ENCODE measurements at places on chromosomes 7 and 10.

- peak; percentile 33 for DNase-seq
Observed at GRCh38 chr10:84542522-84543490, 214.4 kb downstream of the CCSER2 start.

DNA sequence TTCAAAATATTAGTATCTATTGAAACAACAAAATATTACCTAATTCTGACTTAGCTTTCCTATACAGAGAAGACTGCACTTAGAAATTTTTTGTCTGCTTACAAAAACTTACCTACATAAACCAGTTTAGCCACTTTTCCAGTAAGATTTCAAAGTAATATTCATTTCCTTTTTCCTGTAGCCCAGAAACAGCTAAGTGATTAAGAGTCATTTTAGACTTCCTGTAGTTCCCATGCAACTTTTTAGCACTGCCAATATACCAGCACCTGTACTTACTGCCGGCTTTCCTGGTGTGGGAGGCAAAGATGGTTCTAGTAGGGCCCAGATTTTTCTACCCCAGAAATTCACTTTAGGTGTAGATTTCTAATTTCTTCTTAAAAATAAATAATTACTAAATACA is 21.8 kb downstream of the NT5C2 start:
- DNase-seq = no peak

DNA sequence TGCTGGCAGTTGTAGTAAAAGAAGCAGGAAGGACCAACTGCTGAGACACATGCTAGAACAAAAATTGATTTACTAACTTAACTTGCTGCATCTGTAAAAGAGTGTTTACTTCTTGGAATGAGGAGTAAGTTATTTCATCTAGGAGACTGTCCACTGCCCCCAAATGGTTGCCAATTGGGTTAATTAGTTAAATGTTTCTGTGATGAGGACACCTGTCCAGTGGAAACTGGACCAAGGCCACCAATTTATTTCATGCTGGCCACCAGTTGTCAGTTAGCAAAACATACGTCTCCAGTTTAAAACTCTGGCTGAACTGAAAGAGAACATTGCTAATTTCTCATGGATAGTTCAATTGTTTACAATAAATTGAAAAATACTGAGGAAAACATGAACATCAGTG is 191.7 kb downstream of the PPP1R9A start:
- DNase-seq = no peak

DNA sequence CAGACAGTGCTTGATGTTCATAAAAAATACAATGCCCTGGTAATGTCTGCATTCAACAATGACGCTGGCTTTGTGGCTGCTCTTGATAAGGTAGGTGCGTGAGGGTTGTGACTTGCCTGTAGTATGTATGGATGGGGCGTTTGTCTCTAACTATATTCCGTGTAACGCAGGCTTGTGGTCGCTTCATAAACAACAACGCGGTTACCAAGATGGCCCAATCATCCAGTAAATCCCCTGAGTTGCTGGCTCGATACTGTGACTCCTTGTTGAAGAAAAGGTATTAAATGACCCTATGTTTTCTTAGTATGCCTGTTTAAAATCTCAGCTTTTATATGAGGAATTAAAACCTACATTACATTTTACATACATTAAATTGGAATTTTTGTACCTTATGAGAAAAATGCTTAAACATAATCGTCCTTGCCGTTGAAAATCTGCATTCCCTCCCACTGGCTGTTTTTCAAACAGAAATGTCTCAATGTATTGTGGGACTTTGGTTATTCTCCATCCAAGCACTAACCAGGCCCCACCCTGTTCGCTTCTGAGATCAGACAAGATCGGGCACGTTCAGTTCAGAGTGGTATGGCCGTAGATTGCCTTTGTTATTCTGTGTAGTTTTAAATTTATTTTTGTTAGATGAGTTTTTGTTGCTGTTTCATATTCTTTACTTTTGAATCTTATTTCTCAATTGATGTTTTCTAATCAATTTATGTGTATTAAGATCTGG is 85.3 kb downstream of the CUL1 start:
- no peak for DNase-seq

- DNase-seq = no peak
Observed at GRCh38 chr10:85641479-85642009, 725.1 kb downstream of the GRID1 start.

DNA sequence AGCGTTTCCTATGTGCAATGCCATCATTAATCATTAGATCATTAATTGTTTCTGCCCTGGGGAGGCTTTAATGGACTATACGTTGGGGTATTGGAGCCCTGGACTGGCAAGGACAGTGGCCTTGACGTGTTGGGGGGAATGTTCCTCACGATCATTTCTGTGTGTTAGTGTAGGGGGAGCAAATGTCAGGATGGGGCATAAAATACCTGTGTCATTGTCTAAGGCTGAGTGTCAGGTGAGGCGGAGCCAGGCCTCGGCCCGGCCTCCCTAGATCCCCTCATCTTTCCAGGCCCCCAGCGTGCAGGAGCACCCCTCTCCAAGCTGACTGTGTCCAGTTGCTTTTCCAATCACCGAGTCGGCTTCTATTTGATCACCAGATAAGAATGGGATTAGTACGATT is 346.4 kb upstream of the SHH start:
- no peak for DNase-seq

GRCh38 chr10:59087486-59087885 is 89.0 kb upstream of the PHYHIPL start:
- DNase-seq = no peak

DNA sequence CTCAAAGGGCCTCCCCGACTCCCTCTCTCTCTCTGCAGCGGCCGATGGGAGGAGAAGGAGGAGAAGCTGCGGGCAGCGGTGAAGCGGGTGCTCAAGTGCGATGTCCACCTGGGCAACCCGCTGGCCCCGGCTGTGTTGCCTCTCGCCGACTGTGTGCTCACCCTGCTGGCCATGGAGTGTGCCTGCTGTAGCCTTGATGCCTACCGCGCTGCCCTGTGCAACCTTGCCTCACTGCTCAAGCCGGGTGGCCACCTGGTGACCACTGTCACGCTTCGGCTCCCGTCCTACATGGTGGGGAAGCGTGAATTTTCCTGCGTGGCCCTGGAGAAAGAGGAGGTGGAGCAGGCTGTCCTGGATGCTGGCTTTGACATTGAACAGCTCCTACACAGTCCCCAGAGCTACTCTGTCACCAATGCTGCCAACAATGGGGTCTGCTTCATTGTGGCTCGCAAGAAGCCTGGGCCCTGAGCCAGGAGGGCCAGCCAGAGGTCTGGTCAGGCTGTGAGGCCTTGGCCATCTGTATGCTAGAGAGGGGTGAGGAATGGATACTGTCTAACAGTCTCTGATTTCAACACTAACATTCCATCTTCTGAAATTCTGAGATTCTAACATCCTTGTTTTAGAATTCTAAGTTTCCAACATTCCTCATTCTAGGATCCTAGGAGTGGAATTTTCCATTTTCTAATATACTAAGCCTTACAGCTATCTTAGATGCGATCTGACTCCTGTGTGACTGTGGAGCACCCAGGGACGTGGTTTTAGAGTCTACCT is 3.6 kb downstream of the INMT start:
- no peak for DNase-seq

DNA sequence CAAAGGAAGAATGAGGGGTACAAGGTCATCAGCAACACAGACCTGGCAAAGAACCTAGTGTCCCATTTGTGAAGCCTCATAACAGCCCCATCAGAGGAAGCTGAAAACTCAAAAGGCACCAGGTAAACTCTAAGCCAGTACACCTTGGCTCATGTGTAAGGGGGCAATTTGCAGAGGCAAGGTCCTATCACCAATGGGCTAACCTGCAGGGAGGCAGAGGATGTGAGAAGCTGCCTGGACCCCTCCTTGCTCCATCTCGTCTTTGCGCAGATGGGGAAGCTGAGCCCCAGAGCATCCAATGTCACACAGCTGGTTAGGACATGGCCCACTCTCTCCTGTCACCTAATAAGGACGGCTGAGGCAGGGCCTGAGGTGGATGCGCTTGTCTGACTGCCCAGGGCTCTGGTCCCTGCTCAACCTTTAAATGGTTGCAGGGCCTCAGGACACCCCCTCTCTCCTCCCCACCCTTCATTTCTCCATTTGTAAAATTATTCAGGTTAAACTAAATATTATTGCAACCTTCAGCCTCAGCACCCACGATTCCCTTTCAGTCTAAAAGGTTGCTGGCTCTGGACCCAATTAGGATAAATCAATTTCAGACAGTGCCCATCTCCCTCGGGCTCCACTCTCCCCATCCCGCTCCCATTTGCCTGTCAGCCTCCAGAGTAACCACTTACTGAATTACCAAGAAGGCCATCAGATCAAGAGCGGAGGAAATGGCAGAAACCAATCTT is 135.3 kb downstream of the OAT start:
- no peak for DNase-seq

GRCh38 chr10:44828508-44829142 is 82.5 kb upstream of the TMEM72 start:
- DNase-seq = no peak

DNA sequence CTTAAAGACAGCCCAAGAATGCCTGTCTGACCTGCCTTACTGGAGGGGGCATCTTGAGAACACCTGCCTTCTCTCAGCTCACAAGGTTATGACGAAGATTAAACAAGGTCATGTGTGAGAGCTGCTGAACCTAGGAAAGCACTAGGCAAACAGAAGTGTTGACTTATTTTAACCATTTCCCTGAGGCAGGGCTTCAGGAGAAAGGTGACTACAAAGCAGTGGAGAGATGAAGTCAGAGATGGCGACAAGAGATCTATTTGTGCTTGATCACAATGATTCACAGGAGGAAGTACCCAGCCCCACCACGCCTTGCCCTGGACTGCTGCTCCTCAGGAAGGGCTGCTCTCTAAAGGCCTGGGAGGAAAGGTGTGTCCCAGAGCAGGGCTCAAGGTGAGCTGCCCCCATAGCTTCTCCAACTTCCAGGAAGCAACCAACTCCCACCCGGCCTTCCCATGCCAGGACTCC is 27.8 kb downstream of the STN1 start:
- DNase-seq = no peak

- DNase-seq = no peak
Observed at GRCh38 chr7:41578700-41579099, 124.2 kb downstream of the INHBA start.

DNA sequence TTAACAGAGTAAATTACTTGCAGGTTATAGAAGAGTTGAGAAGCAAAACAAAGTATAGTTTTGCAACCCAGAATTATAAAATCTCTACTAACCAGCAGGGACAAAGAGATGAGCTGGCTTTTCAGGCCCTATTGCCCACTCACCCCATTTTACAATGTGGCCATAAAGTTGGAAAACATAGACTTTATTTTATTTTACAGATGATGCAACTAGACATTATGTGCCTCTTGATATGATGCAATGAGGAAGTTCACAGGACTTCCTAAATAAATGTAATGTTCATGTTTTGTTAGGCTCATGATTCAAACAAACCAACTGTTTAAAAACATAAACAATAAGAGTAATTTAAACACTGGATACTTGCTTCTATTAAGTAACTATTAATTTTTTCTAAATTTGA is 141.1 kb upstream of the WNT16 start:
- DNase-seq = no peak

DNA sequence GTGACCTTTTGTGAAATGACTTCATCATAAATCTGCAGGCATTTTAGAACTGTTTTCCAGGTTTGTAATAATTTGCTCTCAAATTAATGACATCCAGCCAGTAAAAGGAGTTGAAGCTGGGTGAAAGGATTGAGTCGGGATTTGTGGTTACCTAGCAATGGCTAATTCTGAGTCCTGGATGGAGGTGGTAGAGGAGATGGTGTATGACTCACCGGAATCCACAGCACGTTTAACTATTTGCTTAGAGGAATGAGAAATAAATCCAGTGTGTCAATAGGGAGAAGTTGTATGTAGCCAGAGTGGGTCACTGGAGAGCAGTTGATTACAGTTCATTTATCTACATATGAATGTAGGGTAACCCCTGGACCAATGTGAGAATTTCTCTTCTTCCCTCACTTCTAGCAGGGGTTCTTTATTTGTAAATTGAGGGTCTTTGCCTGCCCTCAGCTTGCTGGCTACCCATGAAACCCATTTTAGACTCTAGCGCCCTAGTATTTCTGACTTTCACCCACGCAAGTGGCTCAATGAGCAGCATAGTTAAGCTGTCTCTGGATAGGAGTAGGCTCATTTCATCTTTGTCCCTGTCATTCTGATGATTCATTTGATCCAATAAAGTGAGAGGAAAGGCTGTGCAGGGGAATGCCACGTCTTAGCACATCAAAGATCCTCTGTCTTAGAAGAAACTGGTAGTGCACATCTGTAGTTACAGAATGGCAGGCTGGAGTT is 547.8 kb downstream of the SORCS3 start:
- no peak for DNase-seq

- DNase-seq = no peak
Observed at GRCh38 chr10:52226197-52226847, 87.8 kb upstream of the DKK1 start.

DNA sequence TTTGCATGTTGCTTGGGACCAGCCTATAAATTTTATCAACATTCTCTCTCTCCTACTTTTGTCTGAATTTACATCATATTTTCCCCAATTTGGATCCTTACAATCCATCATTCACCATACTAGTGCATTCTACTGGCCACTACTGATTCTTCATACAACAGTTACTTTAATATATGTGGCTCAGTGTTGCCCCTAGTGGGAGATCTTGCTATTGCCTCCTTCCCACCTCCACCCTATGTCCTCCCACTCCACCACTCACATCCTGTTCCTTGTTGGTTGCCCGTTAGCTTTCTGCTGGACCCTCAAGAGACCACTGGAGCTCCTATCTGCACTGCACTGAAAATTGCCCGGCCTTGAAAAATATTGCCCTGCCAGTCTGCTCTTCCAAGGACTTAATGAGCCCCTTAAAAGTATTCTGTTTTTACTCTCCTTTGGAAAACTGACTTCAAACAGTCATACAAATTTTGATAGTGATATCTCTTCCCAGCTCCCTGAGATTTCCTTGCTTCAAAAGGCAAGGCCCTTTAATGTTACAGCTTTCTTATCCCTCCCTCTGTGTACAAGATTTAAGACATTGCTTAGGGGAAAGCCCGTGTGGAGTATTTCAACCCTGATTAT is 243.2 kb upstream of the TMEM229A start:
- DNase-seq = no peak

All from NCI-H2107 (cell line).